ENCODE measurements at places on chromosomes 1 and 21.

DNA sequence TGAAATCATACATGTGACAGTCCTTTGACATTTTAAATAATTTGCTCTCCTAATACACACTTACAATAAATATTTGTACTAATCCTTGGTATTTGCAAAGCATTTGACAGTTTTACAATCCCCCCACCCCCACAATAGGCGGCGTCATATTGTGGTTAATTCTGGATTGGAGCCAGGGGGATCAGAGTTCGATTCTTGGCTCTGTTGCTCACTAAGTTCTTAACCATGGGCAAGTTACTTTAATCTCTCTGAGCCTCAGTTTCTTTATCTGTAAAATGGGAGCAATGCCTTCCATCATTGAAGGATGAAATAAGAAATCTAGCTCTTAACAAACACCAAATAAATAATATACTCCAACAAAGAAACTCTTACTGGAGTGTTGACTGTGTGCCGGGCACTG lies 23.8 kb downstream of the CACNA1S start:
- no peaks in the 10 kb centered on the region for H3K4me1 ChIP-seq
- DNase-seq = no peak
- H3K27ac ChIP-seq = no peak overlapping the region
- H3K27me3 ChIP-seq = no peaks in the 10 kb centered on the region

- H3K27me3 ChIP-seq = no peaks in the 10 kb centered on the region
- no peak overlapping the region for H3K27ac ChIP-seq
- H3K36me3 ChIP-seq = no peaks in the 10 kb centered on the region
- no peak for DNase-seq
- H3K4me1 ChIP-seq = peaks cover 2% of the 10 kb centered on the region
These were observed 62.1 kb upstream of the JUN start for GRCh38 chr1:58845942-58846341.

- no peak for DNase-seq
- H3K4me3 ChIP-seq = no peak overlapping the region
- H3K27me3 ChIP-seq = no peaks in the 10 kb centered on the region
- no peak overlapping the region for H3K27ac ChIP-seq
- no peaks in the 10 kb centered on the region for H3K4me1 ChIP-seq
- H3K36me3 ChIP-seq = no peaks in the 10 kb centered on the region
These were observed 550.7 kb downstream of the PTPRU start for GRCh38 chr1:29786791-29787732.

- no peak overlapping the region for H3K27ac ChIP-seq
- H3K36me3 ChIP-seq = peaks cover 1% of the 10 kb centered on the region
- no peak for DNase-seq
- H3K4me3 ChIP-seq = peak overlapping the region; percentile 87
These were observed 904 bp upstream of the PRDX6 start for GRCh38 chr1:173476197-173476664.

GRCh38 chr1:94081566-94082344 lies 39.2 kb downstream of the ABCA4 start:
- no peaks in the 10 kb centered on the region for H3K4me1 ChIP-seq
- H3K27me3 ChIP-seq = no peaks in the 10 kb centered on the region
- no peak for DNase-seq

DNA sequence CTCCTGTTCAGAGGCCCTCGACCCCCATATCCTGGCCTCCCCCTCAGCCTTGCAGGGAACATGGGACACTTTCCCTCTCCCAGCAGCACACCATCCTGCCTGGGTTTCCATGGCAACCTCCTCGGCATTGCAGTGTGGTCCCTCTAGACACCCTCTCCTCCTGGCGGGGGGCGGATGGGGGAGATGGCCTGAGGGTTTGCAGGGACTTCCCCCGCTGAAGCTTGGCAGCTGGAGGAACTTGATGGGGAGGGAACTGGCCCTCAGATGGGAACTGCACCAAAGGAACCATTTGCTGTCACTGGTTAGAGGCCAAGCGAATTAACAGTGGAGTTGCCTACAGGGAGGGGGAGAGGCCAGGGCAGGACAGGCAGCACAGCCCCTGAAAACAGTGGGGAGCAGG lies 28.7 kb downstream of the RIMS3 start:
- no peaks in the 10 kb centered on the region for H3K36me3 ChIP-seq
- no peak for DNase-seq
- no peak overlapping the region for H3K4me3 ChIP-seq
- H3K27me3 ChIP-seq = no peaks in the 10 kb centered on the region
- no peaks in the 10 kb centered on the region for H3K4me1 ChIP-seq

- H3K27ac ChIP-seq = no peak overlapping the region
- no peaks in the 10 kb centered on the region for H3K4me1 ChIP-seq
- H3K27me3 ChIP-seq = no peaks in the 10 kb centered on the region
- H3K4me3 ChIP-seq = peak overlapping the region; percentile 86
- no peaks in the 10 kb centered on the region for H3K36me3 ChIP-seq
These were observed 1.3 kb upstream of the ENAH start for GRCh38 chr1:225654277-225654597.

DNA sequence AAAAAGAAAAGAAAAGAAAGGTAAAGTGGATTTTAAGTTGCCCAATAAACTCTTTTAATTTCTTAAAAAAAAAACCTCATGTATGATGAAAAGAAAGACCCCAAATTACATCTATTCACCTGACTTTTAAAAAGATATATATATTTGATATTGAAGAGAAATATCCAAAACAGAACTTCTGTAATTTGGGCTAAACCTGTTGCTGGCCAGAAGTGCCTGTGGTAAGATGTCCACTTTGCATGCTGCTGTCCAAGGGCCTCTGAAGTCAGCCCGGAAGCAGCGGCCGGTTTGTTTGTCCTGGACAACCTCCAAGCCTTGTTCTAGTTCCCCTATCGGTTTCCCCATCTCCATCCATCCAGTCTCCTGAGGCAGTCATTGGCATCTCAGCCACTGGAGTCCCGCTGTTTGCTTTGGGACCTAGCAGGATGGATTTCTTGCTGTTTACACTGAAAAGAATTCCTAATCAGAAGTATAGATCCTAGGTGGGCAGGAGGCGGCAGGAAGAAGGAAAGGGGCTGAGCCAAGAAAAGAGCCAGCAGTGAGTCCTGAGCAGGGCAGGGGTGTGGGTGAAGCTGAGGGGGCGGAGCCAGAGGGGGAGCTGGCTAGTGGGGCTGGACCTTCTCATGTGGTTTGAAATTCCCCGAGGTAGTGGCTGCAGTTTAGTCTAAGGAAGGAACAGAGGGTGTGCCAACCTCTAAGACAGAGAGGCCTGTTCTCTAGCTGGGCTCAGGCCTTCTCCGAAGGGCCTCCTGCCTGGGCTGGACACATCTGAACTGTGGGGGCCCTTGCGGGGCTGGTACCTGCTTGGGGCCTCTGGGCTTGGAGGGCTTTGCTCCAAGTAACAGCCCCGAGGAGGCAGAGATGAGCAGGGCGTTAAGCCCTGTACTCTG lies 3.3 kb downstream of the NCMAP start:
- no peak overlapping the region for H3K27ac ChIP-seq
- peaks cover 3% of the 10 kb centered on the region for H3K4me1 ChIP-seq
- no peak overlapping the region for H3K4me3 ChIP-seq
- peak; percentile 37 for DNase-seq

GRCh38 chr1:168408539-168408865 lies 127.8 kb downstream of the TBX19 start:
- no peaks in the 10 kb centered on the region for H3K4me1 ChIP-seq
- no peak overlapping the region for H3K4me3 ChIP-seq
- DNase-seq = no peak

- DNase-seq = no peak
- no peak overlapping the region for H3K27ac ChIP-seq
- no peaks in the 10 kb centered on the region for H3K36me3 ChIP-seq
These were observed 38.1 kb upstream of the SCYL3 start for GRCh38 chr1:169931795-169932231.

GRCh38 chr1:215794156-215794555 lies 227.1 kb downstream of the KCTD3 start:
- no peak overlapping the region for H3K27ac ChIP-seq
- no peaks in the 10 kb centered on the region for H3K36me3 ChIP-seq
- no peak for DNase-seq
- no peaks in the 10 kb centered on the region for H3K4me1 ChIP-seq
- no peaks in the 10 kb centered on the region for H3K27me3 ChIP-seq
- no peak overlapping the region for H3K4me3 ChIP-seq

- no peaks in the 10 kb centered on the region for H3K27me3 ChIP-seq
- DNase-seq = peak; percentile 74
- no peaks in the 10 kb centered on the region for H3K36me3 ChIP-seq
These were observed 71.8 kb upstream of the MACF1 start for GRCh38 chr1:39132505-39133339.

- H3K36me3 ChIP-seq = no peaks in the 10 kb centered on the region
- no peak for DNase-seq
- no peak overlapping the region for H3K4me3 ChIP-seq
- H3K4me1 ChIP-seq = no peaks in the 10 kb centered on the region
- no peak overlapping the region for H3K27ac ChIP-seq
- no peaks in the 10 kb centered on the region for H3K27me3 ChIP-seq
These were observed 62.3 kb upstream of the COL11A1 start for GRCh38 chr1:103170609-103171008.

DNA sequence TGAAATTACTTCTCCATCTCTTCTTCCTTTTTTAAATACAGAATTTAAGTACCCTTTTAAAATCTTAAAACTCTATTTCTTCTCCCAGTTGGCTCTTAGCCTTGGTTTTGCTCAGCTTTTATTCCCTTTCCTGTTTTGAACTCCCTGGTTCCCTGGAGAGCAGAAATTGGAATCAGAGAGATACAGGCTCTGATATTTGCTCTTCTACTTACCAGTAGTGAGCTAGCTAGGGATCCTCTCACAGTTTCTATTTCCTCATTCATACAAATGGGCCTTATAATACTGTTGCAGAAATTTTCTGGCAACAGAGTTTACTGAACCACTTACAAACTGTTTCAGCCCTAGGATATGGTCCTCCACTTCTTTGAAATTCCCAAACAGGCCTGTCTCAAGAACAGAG lies 606.3 kb downstream of the NUF2 start:
- no peak overlapping the region for H3K4me3 ChIP-seq
- no peaks in the 10 kb centered on the region for H3K4me1 ChIP-seq
- no peaks in the 10 kb centered on the region for H3K36me3 ChIP-seq
- no peaks in the 10 kb centered on the region for H3K27me3 ChIP-seq

All from iPS DF 6.9 (cell line).